Nephron progenitor cell (in vitro differentiated cells): ENCODE measurements at places on chromosomes 7 and 10.

GRCh38 chr10:71607082-71607443 is 112.5 kb downstream of the C10orf105 start:
- no peak for DNase-seq

DNA sequence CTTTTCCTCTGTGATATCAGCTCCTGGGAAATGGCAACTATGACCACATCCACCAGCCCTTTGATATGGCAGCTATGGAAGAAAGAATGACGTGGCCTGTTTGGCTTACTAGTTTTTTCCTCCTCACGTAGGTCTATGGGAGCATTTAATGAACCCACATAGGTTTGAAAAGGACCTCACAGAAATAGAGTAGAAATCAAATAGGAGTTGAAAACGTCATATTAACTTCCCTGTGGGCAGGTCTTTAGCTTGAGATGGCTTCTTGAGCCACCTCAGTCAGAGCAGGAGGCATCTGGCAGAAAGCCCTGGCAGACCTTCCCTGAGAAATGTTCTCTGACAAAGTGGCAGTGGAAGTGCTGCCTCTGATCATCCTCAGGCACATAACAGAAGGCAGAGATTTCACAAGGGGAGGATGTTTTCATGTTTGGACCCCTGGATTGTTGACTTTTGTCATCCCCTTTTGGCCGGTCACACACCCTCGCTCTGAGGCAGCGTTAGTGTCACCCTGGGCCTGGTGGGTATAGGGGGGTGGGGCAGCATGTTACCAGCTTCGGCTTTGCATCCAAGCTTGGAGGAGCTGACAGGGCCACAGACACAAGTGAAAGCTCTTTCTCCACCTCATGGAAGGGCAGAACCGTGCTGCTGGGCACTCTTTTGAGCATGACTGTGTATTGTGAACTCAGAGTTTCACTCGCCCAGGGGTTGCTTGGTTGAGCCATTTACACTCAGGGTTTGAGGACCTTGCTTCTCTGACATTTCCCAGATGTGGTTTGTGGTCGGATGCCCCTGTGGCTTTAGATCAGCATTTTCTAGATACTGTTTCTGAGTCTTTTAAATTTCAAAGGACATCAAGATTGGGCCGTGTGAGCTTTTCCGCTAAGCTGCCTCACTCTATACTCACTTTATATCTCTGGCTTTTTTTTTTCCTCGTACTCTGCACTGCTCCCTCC is 184.2 kb downstream of the STK31 start:
- DNase-seq = peak; percentile 8

DNA sequence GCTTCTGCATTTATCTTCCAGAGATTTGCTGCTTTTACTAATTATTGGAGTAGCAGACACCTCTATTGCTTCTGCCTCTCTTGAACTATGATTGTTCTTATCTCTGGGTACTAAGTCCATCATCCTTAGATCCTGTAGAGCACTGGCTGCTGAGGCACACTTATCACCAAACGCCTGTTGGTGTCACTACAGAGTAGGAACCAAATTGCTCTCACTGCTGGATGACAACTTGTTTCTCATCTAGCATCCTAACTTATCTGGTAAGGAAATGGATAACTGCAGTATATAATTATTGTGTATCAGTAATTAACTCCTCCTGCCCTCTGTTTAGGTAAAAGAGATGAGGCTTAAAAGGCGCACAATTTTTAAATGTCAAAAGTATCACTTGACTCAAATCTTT is 1059.4 kb downstream of the NRG3 start:
- DNase-seq = no peak

DNA sequence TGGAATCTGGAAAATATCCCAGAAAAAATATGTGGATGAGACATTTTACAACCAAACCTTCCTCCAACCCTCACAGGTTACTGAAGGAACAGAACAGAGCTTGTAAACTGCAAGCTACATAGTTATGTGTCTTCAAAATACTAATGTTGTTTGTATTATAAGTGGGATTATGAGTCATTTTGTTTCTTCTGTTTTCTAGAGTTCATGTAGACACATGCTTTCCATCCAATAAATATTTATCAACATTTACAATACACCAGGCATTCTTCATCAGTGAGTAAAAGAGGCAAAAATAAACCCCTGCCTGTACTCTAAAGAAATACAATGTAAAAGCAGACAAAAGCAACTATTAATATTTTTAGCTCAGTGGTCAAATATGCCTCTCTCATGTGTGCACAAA is 38.0 kb upstream of the TES start:
- no peak for DNase-seq

GRCh38 chr7:38660427-38661099 is 29.4 kb upstream of the AMPH start:
- DNase-seq = peak; percentile 22

DNA sequence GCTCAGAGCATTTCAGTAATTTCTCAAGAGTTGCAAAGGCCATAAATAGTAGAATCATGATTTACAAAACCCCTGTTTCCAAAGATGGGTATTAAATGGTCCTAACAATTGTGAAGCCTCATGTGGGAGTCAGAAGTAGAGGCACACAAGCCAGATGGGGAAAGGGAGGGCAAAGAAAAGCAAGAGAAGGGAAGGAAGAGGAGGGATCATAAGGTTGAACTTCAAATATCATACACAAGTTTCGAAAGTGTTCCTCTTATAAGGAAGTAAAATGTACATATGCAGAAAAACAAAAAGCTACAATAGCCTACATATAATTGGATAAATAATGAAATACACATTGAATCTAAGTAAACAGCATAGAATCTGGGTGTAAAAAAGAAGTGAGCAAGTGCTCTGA is 6.0 kb downstream of the LIPN start:
- DNase-seq = no peak

DNA sequence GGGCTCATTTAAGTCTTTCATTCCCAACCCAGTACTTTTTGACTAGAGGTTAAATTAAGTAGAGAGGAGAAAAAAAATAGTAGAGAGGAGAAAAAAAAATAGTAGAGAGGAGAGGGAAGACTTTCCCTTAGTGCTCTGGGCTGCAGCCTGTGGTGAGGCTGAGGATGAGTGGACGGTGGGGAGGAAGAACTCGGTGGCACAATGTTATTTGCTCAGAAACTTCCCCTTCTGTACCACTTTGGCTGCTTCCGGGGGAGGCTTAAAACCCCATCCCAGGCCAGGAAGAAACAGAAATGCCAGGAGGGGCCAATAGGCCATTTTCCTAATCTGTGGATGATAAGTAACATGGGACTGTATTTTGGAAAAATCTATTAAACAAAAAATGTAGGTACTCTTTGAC is 14.6 kb upstream of the MLXIPL start:
- DNase-seq = no peak

DNA sequence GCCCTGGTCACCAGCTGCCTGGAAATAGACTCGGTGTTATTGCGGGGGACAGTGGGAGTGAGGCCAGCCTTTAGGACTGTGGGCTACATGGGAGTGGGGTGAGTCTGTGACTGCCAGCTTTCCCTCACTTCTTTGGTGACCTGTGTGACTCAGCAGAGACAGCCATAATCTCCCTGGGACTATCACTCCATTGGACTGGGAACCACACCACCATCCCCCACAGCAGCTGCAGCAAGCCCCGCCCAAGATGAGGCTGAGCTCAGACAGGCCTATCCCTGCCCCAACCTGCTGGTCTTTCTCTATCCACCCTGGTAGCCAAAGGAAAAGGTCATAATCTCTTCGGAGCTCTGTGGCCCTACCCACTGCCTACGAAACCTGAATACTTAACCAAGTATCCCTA is 263.2 kb downstream of the FZD1 start:
- DNase-seq = no peak

DNA sequence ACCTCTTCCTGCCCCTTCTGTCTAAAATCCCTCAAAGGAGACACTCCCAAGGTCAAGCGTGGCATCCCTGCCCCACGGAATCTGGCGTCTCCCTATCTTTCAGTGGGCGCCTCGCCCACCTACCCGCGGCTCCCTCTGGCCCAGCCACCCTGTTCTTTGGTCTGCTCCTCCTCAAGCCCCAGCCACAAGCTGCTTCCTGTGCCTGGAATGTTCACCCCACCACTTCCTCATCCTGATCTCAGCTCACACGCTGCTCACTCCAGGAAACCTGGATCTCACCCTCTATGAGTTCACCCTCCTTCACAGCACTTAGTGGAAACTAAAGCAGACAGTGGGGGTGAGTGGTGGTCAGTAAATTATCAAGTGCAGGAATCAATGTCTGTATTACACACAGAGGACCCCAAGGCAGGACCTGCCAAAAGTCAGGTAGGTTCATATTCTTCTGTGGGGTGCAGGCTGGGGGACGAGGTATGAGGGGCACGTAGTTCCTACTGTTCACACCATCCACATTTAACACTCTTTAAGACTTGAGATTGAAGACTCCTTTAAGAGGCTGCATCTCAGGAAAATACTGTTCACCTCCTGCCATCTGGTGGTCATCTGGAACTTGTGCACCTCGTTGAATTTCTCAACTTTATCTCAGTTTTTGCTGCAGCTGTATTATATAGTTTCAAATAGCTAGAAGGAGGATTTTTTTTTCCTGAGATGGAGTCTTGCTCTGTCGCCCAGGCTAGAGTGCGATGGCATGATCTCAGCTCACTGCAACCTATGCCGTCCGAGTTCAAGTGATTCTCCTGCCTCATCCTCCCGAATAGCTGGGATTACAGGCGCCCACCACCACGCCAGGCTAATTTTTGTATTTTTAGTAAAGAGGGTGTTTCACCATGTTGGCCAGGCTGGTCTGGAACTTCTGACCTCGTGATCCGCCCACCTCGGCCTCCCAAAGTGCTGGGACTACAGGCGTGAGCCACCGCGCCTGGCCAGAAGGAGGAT is 166.6 kb downstream of the ARHGAP21 start:
- peak; percentile 51 for DNase-seq

- no peak for DNase-seq
Measured at GRCh38 chr10:115441907-115442545, 348.9 kb downstream of the ATRNL1 start.

- DNase-seq = peak; percentile 22
Measured at GRCh38 chr7:136009488-136010079, 32.4 kb upstream of the MTPN start.

- DNase-seq = no peak
Measured at GRCh38 chr10:1390200-1390599, 334.0 kb downstream of the WDR37 start.

DNA sequence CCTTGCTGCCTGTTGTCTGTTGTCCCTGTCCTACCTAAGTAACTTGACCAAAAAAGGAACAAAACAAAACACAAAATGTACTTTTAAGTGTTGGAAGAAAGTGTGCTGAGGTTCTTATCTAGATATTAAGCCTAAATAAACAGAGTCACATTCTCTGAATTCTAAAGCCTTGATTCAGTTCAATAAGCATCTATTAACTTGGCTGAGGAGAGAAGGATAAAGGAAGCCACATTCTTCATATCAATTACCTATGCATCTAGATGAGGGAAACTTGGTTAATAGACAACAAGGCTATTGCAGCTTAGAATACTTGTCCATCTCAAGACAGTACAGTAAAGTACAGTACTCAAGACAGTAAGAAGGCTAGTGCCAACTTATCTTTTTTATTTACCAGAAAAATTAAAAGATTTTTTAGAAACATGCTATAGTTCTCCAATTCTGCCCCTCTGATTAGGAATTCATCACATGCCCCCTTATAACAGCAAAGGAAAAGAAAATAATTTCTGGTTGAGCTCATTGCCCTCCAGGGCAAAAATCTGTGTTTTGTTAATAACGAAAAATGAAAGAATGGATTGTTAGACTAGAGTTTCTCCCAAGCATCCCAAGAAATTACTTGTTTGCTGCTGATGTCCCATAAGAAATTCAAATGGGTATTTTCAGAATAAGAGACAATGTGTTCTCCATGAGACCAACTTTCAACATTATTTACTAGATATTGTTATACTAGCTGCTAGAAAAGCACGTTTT is 546.5 kb upstream of the SEMA3D start:
- DNase-seq = no peak

GRCh38 chr7:77403957-77404356 is 12.2 kb downstream of the GSAP start:
- no peak for DNase-seq

GRCh38 chr10:6223981-6224380 is 21.2 kb downstream of the PFKFB3 start:
- no peak for DNase-seq

DNA sequence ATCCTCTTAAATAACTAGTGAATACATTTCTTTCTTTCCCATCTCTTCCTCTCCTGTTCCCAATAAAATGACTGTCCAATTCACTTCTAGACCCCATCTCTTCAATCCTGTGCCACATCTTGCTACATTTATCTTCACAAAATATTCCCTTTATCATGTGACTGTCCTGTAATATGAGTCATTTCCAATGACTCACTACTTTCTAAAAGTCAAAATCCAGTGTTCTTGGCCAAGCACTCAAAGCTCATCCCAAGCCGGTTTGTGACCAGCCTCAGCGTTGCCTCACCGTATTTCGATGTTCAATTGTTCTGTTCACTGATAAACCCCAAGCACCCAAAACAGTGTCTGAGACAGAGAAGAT is 104.7 kb downstream of the PARD3 start:
- DNase-seq = no peak

- DNase-seq = no peak
Measured at GRCh38 chr7:17150018-17150417, 148.4 kb upstream of the AHR start.

DNA sequence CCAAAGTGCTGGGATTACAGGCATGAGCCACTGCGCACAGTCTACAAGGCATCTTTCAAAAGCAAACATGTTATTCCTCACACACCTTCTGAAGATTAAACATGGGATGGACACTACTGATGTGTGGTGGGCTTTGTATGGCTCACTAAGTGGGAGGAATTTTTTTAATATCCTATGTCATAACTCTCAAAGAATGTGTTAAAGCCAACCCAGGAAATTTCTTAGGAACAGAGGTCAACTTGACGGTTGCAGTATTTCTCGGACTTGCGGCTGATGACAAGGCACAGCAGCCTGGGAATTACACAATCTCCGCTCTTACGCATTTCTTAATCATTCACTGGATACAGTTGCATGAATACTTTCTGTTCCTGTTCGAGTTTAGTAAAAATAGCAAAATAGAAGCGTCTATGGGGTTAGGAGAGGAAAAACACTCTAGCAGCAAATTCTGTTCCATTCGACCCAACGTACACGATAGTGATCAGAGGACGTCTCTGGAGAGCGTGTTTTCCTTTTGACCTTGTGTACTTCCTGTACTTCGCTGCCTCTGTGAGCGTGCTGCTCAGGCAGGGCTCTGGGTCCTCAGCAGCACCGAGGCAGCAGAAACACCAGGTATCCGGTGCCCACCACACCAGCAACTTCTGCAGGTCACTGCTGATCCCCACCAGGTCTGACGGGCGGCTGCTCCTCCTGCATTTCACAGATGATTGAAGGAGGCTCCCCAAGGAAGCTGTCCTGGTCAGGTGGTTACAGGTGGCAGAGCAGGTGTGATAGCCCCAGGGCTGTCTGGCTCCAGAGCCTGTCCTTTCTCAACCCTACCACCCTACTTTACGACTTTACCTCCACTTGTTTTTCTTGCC is 26.4 kb upstream of the SRGN start:
- no peak for DNase-seq

DNA sequence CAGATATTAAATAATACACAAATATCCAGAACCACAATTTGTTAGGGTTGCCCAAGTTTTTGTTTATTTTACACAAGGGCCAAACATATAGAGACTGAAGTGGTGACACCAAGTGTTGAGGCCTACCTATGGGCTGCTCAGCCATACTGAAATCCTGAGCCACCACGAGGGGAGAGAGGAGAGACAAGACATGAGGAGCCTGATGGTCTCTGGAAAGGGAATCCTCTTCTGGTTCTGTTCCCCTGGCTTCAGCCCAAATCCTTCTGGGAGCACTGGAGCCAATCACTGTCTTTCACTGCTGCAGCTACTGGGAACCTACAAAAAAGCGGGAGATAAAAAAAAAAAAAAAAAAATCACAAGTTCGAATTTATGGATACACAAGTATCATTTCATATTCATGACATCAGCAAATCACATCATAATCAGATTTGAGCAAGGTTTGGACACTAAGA is 1.9 kb downstream of the SKIDA1 start:
- no peak for DNase-seq
